ENCODE measurements at places on chromosomes 5 and 9.

GRCh38 chr9:18610956-18611355 is 137.0 kb downstream of the ADAMTSL1 start:
- no peak for DNase-seq

GRCh38 chr9:107933516-107933915 is 443.9 kb upstream of the KLF4 start:
- DNase-seq, result no peak

GRCh38 chr5:159838551-159839222 is 77.6 kb upstream of the ADRA1B start:
- DNase-seq, result no peak

DNA sequence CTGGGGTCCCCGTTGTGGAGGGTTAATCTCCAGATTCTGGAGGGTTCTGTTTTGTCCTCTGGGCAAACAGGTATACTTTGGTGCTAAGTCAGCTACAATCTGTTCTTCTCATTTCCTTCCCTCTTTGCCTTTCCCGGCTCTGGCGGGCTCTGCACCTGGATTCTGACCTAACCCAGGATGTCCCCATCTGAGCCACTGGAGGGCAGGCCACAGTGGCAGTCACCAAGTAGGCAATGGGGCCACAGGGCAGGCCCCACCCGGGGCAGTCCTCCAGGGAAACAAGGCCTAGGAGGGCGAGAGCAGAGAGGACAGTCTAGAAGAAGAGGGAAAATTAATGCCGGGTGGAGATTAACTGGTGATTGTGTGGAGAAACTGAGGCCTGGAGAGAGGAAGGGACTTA is 40.4 kb upstream of the HRH2 start:
- no peak for DNase-seq

- DNase-seq, result no peak
Observed at GRCh38 chr9:77534376-77535057, 113.6 kb downstream of the GNA14 start.

GRCh38 chr5:16486711-16487111 is 21.1 kb upstream of the ZNF622 start:
- no peak for DNase-seq
